ENCODE measurements at places on chromosomes 12 and 14.
A peak's percentile ranks its signal among the peaks of the same experiment; 100 is the strongest.

DNA sequence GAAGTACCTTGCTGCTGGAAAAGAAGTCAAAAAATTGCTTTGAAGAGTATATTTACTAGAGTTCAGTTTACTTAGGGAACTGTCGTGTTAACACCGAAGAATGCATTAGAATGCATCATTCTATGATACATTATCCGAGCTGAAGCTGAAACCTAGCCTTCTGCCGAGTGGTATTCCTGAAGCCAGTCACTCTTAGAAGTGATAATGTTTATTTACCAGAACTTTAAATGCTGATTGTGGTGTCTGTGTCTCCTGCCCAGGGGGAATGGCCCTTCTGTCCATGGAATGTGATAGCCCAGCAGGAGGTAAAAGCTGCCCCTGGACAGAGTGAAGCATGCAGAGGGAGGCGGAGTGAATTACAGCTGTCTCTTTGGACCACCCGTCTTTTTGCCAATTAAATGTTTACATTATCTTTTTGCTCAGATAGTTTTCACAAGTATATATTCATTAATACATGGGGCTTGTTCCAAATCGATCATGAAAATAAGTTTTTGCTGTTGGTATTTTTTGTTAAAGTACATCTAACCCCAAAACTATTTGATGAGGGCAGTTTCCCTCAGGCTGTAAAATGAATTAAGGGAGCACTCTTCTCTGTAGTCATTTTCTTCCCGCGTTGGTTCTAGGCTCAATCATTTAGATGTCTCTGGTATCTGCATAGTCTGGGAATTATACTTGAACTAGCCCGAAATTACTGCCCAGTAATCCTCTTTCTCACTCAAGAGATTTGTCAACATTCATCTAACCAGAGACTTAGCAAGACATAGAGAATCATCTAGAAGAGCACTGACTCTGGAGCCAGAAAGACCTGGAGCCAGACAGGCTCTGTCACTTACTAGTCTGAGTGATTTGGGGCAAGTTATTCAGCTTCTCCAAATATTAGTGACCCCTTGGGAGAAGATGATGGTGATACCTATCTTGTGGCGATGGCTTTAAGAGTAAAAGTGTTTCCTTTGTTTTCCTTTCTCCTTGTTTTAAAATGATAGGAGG, 147.6 kb downstream of the CRADD start:
- DNase-seq: no peak

DNA sequence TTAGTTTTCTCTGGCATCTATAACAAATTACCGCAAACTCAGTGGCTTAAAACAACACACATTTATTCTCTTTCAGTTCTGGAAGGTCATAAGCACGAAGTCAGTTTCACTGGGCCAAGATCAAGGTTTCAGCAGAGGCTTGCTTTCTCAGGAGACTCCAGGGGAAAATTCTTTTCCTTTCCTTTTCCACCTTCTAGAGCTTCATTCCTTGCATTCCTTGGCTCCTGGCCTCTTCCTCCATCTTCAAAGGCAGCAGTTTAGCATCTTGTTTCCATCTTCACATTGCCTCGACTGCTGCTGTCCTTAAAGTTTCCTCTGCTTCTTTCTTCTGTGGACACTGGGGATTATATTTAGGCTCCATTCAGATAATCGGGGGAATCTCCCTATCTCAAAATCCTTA, 106.1 kb downstream of the PDE3A start:
- DNase-seq: peak; percentile 49

GRCh38 chr12:21826618-21826910, 52.1 kb upstream of the KCNJ8 start:
- DNase-seq: no peak

- peak; percentile 64 for DNase-seq
Measured at GRCh38 chr14:34766606-34767005, 52.2 kb upstream of the CFL2 start.

DNA sequence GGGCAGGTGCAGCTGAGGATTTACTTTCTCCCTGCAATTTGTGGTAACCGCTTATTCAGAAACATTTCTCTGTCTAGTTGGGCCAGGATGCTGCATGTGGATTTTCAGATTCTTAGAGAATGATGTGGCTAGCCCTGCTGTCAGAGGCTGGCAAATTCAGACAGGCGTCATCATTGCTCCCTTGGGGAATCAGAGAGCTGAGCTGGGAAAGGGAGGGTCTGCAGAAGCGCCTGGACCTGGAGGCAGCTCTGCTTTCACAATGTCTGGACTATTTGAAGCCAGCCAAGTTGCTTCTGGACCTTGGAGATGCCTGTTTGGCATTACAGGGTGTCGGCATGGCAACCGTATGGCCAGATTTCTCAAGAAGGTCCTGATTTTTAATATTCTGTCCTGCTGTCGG, 3.4 kb downstream of the GALNT16 start:
- DNase-seq: peak; percentile 98

DNA sequence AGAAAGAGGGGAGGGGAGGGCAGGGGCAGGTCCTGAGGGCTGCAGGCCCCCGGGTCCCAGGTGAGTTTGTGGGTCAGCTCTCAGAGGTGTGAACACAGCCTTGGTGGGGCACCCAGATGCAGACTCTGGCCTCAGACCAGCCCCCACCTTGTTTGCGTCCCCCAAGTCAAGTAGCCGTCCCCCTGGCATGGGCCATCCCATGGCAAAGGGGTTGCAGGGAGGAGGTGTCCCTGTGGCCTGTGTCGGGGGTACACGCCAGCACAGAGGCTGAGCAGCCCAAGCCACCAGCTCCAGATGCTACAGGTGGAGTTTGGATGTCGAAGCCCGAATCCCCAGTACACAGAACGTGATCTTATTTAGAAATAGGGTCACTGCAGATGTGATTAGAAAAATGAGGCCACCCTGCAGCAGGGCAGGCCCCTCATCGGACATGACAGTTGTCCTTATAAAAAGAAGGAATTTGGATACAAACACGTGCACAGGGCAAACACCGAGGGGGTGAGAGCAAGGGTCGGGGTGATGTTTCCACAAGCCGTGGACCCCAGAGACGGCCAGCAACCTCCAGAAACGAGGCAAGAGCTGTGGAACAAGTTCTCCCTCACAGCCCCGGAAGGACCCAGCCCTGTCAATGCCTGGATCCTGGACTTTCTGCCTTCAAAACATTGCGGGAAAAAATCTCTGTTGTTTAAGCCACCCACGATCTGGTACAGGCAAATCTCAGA, 141.2 kb upstream of the C14orf180 start:
- no peak for DNase-seq

DNA sequence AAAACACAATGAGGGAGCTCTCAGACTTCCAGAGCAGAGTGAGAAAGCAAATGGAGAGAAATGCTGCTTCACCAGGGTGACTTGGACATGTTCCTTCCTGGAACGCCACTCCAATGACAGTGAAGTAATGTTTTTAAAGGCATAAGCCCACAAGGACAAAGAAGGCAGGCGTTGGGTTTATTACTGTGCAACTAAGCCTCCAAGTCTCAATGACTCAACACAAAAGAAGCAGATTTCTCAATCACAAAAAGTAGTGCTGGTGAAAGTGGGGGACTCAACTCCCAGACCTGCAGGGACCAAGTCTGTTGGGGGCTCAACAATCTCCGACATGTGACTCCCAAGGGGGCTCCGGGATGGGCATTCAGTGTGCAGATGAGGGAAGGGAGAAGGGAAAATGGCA, 505.2 kb downstream of the BCL11B start:
- DNase-seq: peak; percentile 63

GRCh38 chr12:84842406-84843013, 70.1 kb downstream of the SLC6A15 start:
- peak; percentile 53 for DNase-seq

- DNase-seq: no peak
Measured at GRCh38 chr12:132138941-132139871, 4.9 kb downstream of the DDX51 start.

- DNase-seq: no peak
Measured at GRCh38 chr12:54240971-54241588, 38.8 kb downstream of the CBX5 start.

GRCh38 chr14:82047777-82048470, 514.3 kb upstream of the SEL1L start:
- no peak for DNase-seq

GRCh38 chr12:49580572-49581535, 12.9 kb upstream of the MCRS1 start:
- DNase-seq: peak; percentile 72
